ENCODE measurements at places on chromosomes 7 and 10.

DNA sequence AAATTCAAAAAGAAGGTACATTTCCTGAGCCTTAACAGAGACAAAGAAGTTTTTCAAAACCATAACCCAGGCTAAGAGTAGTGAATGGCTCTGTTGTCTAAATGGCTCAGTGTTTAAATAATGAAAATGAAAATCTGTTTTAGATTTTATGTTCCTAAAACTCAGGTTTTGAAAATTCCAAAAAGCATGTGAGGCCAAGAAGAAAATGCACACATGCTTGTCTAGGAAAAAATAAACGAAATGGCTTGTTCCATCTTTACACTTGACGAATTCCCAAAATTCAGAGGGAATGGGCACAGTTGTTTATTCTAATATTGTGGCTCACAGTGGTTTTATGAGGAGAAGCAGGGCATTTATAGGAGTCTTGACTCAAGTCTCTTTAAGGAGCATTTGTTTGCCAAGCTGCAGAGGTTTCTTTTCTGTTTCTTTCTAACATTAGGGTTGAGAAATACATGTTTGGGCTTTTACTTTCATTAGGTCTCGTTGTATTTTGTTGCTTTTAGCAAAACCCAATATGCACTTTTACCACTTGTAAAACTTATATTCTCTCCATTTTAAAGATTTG lies 527.6 kb upstream of the ANKRD30A start:
- DNase-seq: no peak

GRCh38 chr7:48741545-48741944 lies 182.8 kb upstream of the CDC14C start:
- DNase-seq: no peak

DNA sequence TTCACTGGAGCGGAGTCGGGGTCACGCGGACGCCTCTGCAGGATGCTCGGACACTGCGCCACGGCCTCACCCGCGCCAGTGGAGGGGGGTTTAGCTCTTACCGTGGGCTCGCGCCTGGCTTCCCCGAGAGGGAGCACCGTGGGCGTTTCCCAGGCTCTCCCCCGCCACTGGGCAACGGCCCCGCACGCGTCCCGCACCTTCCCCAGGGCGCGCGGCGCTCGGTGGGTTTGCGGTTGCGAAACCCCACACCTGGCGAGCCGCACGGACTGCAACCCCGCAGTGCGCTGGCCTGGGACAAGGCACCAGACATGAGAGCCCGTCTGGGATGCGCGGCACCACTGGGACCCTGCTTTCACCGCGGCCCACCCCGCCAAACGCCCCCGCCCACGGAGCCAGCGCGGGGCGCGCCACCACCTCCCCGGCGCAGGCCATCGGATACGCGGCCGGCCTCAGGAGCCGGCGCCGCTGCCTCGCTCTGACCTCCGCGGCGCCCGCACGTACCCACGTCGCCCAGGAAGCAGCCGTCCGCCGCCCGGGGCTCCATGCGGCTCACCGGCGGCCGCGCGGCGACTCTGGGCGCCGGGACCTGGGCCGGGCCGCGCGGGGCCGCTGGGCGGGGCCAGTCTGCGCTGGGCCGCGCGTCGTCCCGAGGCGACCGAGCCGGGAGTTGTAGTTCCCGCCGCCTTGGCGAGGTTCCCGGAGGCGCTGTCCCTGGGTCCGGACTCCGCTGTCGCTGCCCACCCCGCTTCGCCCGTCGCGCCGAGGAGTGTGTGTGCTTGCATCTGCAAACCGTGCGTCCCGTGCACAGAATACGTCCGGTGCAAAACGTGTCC lies at the start of gene ASB13:
TSS of gene ASB13 (minus strand) at position 588 of the 833 bp plus-strand sequence. CDS start at position 544, 44 bp downstream.
- DNase-seq: no peak

DNA sequence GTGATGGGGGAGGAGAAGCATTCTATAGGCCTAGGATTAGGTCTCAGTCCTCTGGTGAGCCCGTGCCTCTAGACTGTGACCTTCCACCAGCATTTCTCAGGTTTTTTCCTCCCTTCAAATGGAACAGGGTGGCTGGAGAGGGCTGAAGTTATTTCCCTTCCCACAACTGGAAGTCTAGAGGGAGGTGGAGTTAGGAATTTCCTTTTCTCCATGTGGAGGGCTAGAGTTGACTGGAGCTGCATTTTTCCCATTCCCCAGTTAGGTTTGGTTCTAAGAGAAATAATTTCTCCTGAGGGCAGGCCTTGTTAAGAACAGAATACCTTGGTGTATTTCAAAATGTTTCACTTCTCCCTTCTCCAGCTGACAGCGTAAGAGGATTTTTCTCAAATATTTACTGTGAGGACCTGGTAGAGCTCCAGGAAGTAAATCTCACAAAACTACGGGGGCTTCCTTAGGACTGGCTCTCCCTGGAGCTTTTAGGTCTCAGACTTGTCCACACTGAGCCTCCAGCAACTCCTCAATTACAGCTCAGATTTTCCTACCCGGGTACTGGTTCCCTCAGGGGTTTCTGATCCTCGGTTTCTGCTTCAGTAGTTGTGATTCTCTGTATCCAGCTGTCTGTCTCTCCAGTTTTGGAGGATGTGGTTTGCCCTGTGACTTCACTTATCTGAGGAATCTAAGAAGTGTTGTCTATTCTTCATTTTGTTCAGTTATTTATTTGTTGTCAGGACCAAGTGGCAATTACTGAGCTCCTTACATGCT lies 6.0 kb upstream of the REEP3 start:
- DNase-seq: no peak

DNA sequence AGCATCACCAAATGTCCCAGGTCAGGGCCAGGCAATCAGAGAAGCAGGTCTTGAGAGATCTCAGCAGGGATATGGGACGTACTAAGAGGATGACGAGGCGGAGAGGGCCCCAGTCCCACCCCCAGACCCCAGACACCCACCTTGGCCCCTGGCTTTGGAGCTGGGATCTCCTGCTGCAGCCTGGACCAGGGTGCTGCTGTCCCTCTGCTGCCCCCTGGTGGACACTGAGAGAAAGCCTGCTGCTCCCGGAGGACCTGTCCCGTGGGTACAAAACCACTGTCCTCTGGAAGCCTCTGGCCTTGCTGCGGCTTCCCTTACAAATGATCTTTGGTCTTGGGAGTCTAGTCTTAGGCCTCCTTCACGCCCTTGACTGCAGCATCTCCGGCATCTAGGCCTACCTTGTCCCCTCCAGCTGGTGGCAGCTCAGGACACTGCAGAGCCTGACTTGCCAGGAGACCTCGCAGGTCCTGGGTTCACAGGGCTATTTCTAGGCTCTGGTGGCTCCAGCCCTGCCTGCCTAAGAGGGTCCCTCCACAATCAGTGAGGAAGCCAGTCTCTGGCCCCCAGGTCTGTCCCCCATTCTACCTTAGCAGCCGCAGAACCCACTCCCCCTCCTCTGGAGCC lies 97.1 kb downstream of the RGS10 start:
- DNase-seq: peak; percentile 72

DNA sequence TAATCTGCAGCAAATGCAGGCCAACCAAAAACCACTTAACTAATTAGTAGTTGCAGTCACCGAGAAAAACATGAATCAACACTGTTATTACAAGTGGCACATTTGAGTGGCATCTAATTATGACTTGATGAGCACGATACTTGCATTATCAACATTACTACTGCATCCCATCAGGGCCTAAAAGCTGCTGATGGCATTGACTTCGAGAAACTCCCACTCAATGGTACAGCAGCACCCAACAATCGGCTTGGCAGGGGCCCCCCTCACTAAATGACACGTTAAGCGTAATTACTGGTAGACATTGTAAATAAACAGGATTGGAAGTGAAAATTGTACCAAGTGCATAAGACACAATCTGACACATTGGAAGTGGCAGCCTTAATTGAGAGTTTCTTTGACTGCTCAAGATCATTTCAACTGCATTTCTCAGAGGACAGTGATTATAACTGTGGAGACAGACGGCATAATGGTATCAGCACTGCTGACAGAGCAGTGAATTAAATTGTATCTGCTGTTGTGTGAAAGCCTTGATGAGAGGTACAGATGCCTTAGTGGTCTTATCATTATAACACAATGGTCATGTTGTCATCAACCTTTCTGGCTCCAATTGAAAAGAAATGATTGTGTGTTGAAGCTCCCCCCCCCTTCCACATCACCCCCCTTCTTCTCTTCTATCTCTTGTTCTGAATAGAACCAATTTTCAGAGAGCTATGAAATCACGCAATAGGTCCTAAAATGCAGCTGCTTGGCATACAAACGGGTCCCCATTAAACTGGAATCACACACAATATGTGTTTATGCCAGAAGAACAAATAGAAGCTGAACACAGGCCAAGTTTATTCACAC lies 43.4 kb downstream of the SHTN1 start:
- no peak for DNase-seq

DNA sequence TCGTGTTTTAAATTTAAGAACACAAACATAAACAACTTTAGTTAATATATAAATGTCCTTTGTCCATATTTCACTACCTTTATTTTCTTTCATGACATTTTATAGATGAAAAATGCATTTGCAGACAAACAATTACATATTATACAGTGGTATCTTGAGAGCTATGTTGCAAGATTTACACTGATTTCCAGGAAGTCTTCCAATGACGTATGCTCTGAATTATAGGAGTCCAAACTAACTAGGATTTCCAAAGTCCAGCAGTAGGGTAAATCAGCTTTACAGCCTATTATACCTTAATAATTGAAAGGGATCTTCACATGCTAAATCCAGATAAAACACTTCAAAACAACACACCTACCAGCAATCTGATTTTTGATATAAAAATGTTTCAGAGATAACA lies 69.4 kb downstream of the HYCC1 start:
- no peak for DNase-seq

DNA sequence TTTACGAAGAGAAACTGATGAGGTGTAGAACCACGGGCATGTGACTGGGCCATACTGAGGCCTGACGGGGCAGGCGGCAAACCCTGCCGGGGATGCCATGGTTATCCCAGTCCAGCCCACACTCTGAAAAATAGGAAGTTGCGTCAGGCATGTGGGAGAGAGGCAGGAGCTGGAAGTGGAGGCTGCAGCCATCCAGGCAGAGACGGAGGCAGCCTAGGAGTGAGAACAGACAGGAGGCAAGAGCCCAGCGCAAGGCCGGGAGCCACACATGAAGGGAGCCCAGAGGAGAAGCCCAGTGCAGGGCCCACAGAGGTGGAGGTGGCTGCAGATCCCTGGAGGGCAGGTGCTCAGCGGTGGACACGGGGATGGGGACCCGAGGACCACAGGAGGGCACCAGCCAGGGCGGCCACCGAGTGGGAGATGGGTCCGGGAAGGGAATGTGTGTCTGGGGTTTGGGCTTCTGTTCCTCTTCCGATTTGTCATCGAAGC lies 175.2 kb upstream of the PPP2R2D start:
- DNase-seq: no peak

GRCh38 chr10:97911217-97911616 lies 61.6 kb downstream of the GOLGA7B start:
- no peak for DNase-seq

- DNase-seq: no peak
Observed at GRCh38 chr7:2043316-2044039, 189.3 kb downstream of the MAD1L1 start.

- no peak for DNase-seq
Observed at GRCh38 chr7:20030915-20031362, 186.2 kb downstream of the MACC1 start.

DNA sequence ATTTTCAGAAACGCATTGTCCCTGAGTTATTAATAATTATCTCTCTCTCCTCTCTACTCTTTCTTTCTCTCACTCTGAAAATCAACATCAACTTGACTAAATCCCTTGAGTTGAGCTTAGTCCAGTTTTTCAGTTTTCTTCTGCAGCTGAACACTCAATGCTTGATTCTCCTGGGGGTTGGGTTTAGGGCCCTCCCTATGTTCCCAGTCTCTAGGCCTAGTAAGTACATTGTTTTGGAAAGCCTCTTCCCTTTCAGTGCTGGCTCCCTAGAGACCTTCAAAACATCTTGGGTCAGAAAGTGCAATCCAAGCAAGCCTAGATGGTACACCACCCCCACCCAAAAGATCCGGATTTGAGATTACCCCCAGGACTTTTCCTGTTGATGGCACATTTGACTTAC lies 488.5 kb downstream of the LRMDA start:
- DNase-seq: no peak

DNA sequence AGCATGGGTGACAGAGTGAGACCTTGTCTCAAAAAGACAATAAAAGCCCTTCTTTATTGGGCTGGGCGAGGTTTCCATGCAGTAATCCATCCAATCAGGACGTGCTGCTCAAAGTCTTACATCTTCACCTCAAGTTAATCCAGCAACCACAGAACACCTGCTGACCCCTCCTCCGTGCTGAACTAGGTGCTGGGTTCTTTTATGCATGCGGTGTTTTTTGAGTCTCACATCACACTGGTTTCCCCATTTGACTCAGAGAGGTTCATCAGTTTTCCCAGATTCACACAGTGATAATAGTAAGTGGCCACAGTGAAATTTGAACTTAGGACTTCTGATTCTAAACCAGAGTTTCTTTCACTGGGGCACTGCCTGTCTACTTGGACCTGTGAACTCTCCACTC lies 58.3 kb upstream of the GTF2I start:
- DNase-seq: no peak

DNA sequence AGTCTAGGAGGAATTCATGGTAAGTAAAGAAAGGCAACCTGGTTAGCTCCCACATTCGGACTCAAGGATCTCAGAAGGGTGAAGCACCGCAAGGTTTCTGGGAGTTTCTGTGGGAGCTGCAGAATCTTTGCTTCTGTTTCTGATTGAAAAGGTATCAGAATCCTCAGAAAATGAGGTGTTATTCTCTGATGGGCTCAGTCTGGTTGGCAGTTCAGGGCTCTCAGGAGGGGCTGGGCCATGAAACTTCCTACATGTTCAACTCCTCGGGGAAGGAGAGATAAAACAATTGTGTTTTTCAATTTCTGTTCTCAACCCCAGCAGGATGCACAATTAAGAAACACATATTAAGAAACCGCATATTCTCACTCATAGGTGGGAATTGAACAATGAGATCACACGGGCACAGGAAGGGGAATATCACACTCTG lies 9.1 kb downstream of the OR2A7 start:
- no peak for DNase-seq

DNA sequence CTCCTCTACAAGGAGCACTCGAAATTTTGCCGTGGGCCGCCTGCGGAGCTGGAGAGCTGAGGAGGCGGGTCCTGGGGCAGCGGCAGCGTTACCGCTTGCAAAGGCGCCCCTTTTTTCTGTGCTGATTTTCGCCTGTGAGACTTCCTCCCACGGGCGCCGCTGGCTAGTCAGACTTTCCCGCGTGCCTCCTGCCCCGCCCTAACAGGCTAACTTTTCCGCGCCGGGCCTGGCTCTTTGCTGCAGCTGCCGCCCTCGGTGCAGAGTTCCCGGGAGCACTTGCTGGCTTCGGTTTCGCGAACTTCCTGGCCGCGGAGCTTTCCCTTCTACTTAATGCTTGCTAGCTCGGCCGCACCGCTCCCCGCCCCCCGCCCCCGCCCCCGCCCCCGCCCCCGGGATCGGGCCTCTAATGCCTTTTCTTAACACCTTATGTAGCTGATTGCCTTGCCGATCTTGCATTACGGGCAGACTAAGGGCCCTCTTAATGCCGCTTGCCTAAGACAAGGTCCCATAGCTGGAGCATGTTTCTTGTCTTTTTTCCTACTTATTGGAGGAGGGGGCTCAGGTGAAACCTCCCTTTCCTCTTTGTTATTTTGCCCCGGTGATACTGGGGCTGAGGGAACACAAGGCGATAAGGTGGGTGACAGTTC lies 37.9 kb upstream of the RASGEF1A start:
- DNase-seq: no peak

- DNase-seq: no peak
Observed at GRCh38 chr7:102064361-102065025, 222.2 kb upstream of the SH2B2 start.

- DNase-seq: no peak
Observed at GRCh38 chr10:1241973-1242935, 186.1 kb downstream of the WDR37 start.

All from activated CD8-positive, alpha-beta memory T cell treated with anti-CD3 and anti-CD28 coated beads for 1 hour (primary cell).